Posterior vena cava (tissue), 2 donors: ENCODE measurements at places on chromosomes 3 and 15. TPM values are rescaled to one million over a fixed set of nuclear protein-coding genes. Genes with fewer than 3 reads are reported as not detected.

GRCh38 chr3:60890226-60890625, 361.0 kb downstream of the FHIT start:
- no peak for DNase-seq

DNA sequence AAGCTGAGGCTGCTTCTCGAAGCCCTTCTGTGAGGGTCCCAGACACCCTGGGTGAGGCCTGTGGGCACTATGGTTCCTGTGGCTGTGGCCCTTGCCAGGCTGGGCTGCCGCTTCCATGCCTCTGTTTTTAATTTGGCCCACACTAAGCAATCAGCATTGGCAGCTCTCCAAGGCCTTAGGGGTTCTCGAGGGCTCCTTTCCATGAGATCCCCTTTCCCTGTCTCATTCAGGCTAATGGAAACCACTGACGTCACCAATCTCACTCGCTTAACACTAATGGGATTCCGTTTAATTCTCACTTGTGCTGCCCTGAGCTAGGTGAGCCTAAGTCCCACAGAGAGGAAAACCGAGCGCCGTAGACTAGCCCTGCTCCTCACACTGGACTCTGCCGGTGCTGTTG, 60.2 kb upstream of the RAB6B start:
- DNase-seq: no peak

- no peak for DNase-seq
These were observed 48.2 kb upstream of the IGF1R start for GRCh38 chr15:98599909-98600691.

- no peak for DNase-seq
These were observed 94.7 kb upstream of the PLXND1 start for GRCh38 chr3:129701161-129701560.

- DNase-seq: no peak
These were observed 184.8 kb upstream of the BCL6 start for GRCh38 chr3:187930021-187930420.

Gene GOLGA6L7
- total RNA-seq: not detected

Gene GOLGA6L10
- total RNA-seq: 1.5 TPM

Gene GPR156
- 3.1 TPM for total RNA-seq
